Activated CD4-positive, alpha-beta T cell treated with anti-CD3 and anti-CD28 coated beads for 36 hours (primary cell): ENCODE measurements at places on chromosomes 2 and 18. TPM values are rescaled to one million over a fixed set of nuclear protein-coding genes. Genes with fewer than 3 reads are reported as not detected.

DNA sequence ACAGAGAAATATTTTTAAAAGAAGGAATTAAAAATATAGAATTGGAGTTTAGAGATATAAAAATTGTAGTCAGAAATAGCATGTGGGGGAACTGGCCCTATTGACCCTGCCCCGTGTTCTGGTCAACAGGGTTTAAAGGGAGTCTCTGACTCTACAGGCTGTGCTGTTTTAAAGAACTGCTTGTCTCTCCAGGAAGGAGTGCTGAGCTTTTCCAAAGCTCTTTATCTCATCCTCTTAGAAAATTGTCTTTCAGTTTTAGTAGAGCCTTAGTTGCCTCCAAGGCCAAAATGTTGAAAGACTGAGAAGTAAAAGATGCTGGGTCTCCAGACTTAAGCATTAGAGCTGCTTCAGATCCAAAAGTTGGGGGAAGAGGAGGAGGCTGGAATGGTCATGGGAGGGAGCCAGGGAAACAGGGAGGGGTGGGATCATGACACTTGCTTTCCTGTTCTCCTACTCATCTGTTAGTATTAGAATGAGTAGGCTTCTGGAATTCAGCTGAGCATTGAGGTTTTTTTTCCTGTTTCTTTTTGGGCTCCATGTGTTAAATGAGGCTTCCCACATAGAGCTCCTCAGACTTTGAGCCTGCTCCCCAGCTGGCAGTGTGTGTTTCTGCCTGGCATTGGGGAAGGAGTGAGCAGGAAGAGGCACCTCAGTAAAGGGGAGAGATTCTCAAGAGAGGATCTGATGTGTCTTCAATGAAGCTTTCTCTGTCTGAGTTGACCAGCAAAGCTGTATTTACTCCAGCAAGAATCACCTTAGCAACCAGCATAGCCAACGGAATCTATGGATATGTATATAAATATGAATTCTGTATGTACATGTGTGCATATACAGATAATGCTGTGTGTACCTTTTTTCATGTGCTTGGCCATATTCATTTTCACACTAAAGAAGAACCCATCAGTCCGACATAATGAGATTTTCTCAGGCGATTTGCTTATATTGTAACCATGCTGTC lies 186.8 kb upstream of the FBXO11 start:
- H3K4me1 ChIP-seq: no peaks in the 10 kb centered on the region
- H3K27me3 ChIP-seq: peaks cover 11% of the 10 kb centered on the region
- no peak overlapping the region for H3K4me3 ChIP-seq

DNA sequence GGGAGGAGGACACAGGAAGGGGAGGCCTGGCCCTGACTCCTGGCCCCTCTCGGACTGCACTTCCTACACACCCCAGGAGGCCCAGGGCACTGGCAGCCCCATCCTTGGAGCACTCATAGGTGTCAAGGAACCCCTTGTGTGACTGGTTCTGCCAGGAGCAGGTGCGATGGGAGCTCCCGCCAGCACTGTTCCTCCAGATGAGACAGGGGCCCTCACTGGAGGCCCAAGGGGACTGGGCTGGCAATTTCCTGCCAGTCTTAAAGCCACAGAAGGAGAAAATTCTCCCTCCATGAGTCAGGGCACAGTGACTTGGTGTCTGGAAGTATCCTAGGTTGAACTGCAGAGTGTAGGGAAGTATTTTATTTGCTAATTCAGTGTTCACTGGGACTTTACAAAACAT lies 42.8 kb upstream of the MAL start:
- H3K27me3 ChIP-seq: peaks cover 3% of the 10 kb centered on the region
- H3K27ac ChIP-seq: no peak overlapping the region
- no peak overlapping the region for H3K4me3 ChIP-seq
- DNase-seq: no peak

DNA sequence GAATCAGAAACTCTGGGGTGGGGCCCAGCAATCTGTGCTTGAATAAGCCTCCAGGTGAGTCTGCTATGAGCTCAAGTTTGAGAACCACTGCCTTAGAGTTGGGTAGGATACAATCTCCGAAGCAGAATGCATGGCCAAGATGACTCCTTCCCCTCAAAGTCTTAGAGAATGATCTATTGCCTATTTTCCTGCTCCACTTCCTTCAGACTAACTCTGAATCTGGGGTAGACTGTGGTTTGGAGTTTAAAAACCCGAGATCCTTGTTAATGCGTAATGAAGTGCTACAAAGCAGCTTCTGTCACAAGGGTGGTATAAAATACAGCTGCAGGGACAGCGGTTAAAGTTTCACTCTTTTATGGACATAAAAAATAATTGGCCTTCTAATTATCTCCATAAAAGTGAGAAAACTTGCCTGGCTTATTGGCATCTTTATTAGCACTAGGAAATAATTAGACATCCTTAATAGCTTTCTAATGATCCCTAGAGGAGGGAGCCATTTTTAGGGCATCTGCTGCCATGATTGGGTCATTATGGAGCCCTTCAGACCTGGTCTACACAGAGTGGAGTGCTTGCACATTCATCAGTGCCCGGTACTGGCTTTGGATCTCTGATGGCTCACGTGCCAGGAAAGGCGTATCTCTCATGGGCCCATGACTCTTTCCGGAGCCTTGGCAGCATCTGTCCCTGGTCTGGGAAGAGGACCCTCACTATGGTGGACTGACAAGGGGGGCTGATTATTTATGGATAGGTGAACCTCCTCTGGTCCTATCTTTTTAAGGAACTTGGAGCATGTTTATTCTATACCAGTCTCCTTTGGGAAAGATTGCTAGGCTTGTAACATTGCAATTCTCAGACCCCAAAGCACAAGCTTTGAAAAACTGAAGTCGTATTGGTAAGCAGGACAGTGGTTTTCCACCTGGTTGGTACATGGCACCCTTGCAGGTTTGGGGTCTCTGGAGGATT lies 28.2 kb downstream of the SIX2 start:
- no peak overlapping the region for H3K27ac ChIP-seq
- peaks cover 2% of the 10 kb centered on the region for H3K4me1 ChIP-seq
- H3K4me3 ChIP-seq: no peak overlapping the region
- H3K27me3 ChIP-seq: peaks cover 12% of the 10 kb centered on the region

DNA sequence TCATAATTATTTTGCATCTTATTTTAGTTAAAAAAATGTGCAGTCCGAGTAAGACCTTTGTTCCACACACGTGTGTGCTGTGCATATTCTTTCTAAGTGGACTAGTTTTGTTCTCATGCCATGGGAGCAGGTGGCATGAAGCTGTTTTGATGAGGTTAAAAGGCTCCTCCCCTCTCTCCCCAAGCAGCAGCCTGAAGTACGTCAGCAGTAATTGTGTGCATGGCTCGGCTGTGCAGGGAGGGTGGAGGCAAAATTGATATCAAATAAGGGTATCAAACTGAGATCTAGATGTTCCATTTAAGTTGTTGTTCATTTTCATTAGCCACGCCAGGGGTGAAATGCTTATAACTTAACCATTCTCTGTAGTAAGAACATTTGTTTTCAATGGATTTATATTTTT lies at the start of gene NYAP2:
Gene NYAP2 (plus strand): TSS at position 207 of the 400 bp plus-strand sequence. CDS start 9,171 bp downstream, outside the sequence.
- H3K27ac ChIP-seq: no peak within 1 kb of the TSS
- no peak within 1 kb of the TSS for H3K4me3 ChIP-seq
- no peaks in the 10 kb centered on the region for H3K4me1 ChIP-seq
- H3K36me3 ChIP-seq: no peaks in the 10 kb centered on the region
- peaks cover 18% of the 10 kb centered on the region for H3K27me3 ChIP-seq
- no peak for DNase-seq

DNA sequence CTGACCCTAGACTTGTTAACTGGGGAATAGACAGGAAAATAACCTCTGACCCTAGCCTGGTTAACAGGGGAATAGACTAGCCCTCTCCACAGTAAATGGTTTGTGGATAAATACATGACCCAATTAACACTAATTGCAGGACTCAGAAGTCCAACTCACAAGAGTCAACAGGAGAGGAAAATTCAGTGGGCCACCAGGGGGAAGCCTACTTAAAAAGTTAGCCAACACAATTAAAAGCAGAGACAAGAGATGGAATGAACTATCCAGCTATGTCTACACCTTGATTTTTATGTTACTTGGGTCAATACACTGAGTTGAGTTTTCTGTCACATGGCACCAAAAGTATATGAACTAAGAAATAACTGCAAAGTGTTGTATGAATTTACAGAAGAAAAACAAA lies 158.8 kb upstream of the SLC39A10 start:
- peak; percentile 68 for DNase-seq
- no peaks in the 10 kb centered on the region for H3K27me3 ChIP-seq
- peak overlapping the region; percentile 49 for H3K27ac ChIP-seq

DNA sequence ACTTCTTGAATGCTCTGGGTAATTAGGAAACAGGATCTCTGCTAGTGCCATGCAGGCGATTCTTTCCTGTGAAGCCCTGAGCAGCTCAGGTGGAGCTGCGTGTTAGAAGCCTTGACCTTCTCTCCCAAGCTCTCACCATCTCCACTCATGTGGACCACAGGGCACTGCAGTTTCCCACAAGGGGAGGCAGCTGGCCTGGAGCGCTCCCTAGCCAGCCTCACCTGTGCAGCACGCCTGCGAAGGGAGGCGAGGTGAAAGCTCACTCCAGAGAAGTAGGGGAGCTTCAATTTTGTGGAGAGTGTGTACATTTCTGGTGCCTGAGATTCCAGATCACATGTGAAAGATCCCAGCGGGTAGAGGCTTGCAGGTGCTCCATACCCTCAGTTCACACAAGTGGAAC lies 11.1 kb upstream of the HES6 start:
- no peak overlapping the region for H3K4me3 ChIP-seq
- no peak for DNase-seq
- peaks cover 27% of the 10 kb centered on the region for H3K36me3 ChIP-seq
- no peaks in the 10 kb centered on the region for H3K4me1 ChIP-seq
- H3K27me3 ChIP-seq: no peaks in the 10 kb centered on the region

DNA sequence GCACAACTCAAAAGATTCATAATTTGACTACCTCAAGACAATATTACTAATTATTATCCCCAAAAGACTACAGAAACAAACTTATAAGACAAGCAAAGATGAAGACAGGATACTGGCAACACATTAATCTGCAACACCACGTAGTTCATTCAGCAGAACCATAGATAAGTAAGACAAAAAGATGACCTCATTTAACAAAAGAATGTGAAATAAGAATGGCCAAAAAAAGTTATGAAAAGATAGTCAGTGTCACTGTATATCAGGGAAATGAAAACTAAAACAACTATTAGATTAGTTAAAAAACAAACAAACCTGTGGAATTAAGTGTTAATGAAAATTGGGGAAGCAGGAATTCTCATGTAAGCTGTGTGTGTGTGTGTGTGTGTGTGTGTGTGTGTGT lies 19.4 kb downstream of the PSMD14 start:
- peaks cover 39% of the 10 kb centered on the region for H3K36me3 ChIP-seq
- H3K27me3 ChIP-seq: no peaks in the 10 kb centered on the region
- peaks cover 8% of the 10 kb centered on the region for H3K4me1 ChIP-seq

- no peak overlapping the region for H3K4me3 ChIP-seq
- H3K36me3 ChIP-seq: no peaks in the 10 kb centered on the region
- H3K4me1 ChIP-seq: no peaks in the 10 kb centered on the region
- H3K27me3 ChIP-seq: no peaks in the 10 kb centered on the region
- H3K27ac ChIP-seq: no peak overlapping the region
- DNase-seq: no peak
Observed at GRCh38 chr18:7974200-7974874, 407.2 kb downstream of the PTPRM start.

DNA sequence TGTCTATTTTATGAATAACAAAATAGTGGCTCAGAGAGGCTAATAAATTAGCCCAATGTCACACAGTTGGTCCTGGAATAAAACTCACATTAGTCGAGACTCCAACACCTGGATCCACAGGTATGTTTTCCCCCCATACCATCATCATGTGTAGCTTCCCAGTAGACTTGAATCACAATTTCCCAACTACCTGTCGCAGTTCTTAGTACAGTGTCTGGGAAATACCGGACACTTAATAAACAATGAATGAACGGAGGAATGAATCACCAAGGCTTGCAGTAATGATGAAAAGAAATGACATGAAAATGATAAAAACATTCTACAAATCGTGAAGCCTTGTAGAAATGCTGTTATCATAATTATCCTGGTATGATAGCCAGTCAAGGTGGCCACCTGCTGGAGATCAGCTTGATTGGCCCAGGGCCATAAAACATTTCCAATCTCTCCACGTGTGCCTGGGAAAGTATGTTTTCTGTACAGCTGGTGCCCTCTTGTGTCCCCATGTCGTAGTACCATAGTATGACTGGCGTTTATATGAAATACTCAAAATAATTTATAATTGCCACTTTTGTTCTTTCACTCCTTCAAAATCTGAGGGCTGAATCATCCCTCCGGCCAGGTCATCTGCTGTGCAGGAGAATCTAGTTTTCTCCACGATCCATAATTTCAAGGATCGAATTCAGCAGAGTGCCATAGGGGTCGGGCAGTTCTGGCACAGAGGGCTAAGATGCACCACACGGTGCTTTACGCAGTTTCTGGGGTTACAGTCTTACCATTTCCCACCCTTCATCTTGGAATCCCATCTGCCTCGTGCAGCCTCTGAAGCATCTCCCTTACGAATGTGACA lies 95.4 kb downstream of the LAMA1 start:
- H3K36me3 ChIP-seq: no peaks in the 10 kb centered on the region
- no peak overlapping the region for H3K27ac ChIP-seq
- H3K4me3 ChIP-seq: no peak overlapping the region
- DNase-seq: peak; percentile 36
- H3K27me3 ChIP-seq: no peaks in the 10 kb centered on the region

GRCh38 chr2:88500691-88501090 lies 48.2 kb upstream of the FOXI3 start:
- H3K4me3 ChIP-seq: no peak overlapping the region
- DNase-seq: no peak
- no peak overlapping the region for H3K27ac ChIP-seq
- no peaks in the 10 kb centered on the region for H3K4me1 ChIP-seq

GRCh38 chr2:205020673-205021072 lies 475.4 kb downstream of the PARD3B start:
- no peak overlapping the region for H3K4me3 ChIP-seq
- no peak overlapping the region for H3K27ac ChIP-seq
- no peaks in the 10 kb centered on the region for H3K27me3 ChIP-seq

GRCh38 chr2:241068136-241068941 lies 33.7 kb downstream of the MTERF4 start:
- H3K27ac ChIP-seq: no peak overlapping the region
- no peak overlapping the region for H3K4me3 ChIP-seq
- H3K4me1 ChIP-seq: no peaks in the 10 kb centered on the region
- no peak for DNase-seq

GRCh38 chr2:175009917-175010621 lies 4.9 kb upstream of the CHN1 start:
- H3K27ac ChIP-seq: no peak overlapping the region
- no peak for DNase-seq
- no peaks in the 10 kb centered on the region for H3K4me1 ChIP-seq
- no peaks in the 10 kb centered on the region for H3K36me3 ChIP-seq
- H3K4me3 ChIP-seq: no peak overlapping the region

GRCh38 chr2:237749961-237750360 lies 48.6 kb upstream of the RBM44 start:
- no peak overlapping the region for H3K4me3 ChIP-seq
- H3K27me3 ChIP-seq: no peaks in the 10 kb centered on the region
- H3K36me3 ChIP-seq: peaks cover 53% of the 10 kb centered on the region
- no peak overlapping the region for H3K27ac ChIP-seq

The HOXD3 gene
- not detected for total RNA-seq

The TRIM54 gene
- total RNA-seq: 0.11 TPM

The PLGLB1 gene
- 1.3 TPM for total RNA-seq

The SERPINB7 gene
- total RNA-seq: not detected

The TUBA4B gene
- total RNA-seq: not detected
